ENCODE measurements at places on chromosomes 1 and 21. TPM values are rescaled to one million over a fixed set of nuclear protein-coding genes. Genes with fewer than 3 reads are reported as not detected.

The KRTAP12-2 gene
- not detected for total RNA-seq

GRCh38 chr1:42369471-42369870, 11.1 kb upstream of the RIMKLA start:
- H3K27me3 ChIP-seq = no peaks in the 10 kb centered on the region
- no peak overlapping the region for H3K4me3 ChIP-seq
- H3K36me3 ChIP-seq = no peaks in the 10 kb centered on the region
- no peaks in the 10 kb centered on the region for H3K4me1 ChIP-seq
- H3K27ac ChIP-seq = no peak overlapping the region

GRCh38 chr1:211339631-211340041, 13.0 kb downstream of the TRAF5 start:
- no peak for DNase-seq
- no peaks in the 10 kb centered on the region for H3K27me3 ChIP-seq
- no peaks in the 10 kb centered on the region for H3K4me1 ChIP-seq
- no peak overlapping the region for H3K4me3 ChIP-seq

- H3K4me3 ChIP-seq = no peak overlapping the region
- no peaks in the 10 kb centered on the region for H3K27me3 ChIP-seq
- H3K27ac ChIP-seq = no peak overlapping the region
- H3K36me3 ChIP-seq = no peaks in the 10 kb centered on the region
- DNase-seq = no peak
Measured at GRCh38 chr1:168271636-168272035, 9.0 kb upstream of the TBX19 start.

- H3K27me3 ChIP-seq = no peaks in the 10 kb centered on the region
- H3K27ac ChIP-seq = no peak overlapping the region
- no peaks in the 10 kb centered on the region for H3K36me3 ChIP-seq
- H3K4me1 ChIP-seq = no peaks in the 10 kb centered on the region
Measured at GRCh38 chr1:2486558-2486957, 10.5 kb downstream of the PLCH2 start.

DNA sequence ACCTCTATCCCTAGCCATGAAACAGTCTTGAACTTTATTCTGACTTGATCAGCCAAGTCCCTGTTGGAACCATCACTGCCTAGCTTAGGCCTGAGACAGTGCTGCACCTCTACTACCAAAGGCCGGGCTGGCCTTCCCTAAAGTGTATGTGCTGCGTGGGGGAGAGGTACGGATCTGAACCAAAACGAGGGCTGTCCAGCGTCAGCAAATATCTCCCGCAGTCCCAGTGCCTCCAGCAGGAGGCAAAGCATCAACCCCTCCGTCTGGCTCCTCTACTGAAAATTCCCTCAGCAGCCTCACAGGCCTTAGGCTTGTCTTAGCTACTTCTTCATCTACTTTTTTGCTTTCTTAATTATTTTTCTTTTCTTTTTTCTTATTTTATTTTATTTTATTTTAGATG, 33.3 kb upstream of the KIF26B start:
- no peak for DNase-seq
- H3K4me1 ChIP-seq = no peaks in the 10 kb centered on the region

- peak overlapping the region; percentile 61 for H3K27ac ChIP-seq
- H3K27me3 ChIP-seq = no peaks in the 10 kb centered on the region
- no peak overlapping the region for H3K4me3 ChIP-seq
- DNase-seq = no peak
- H3K36me3 ChIP-seq = no peaks in the 10 kb centered on the region
- H3K4me1 ChIP-seq = no peaks in the 10 kb centered on the region
Measured at GRCh38 chr1:66371233-66372005, 162.5 kb upstream of the SGIP1 start.

- H3K27ac ChIP-seq = no peak overlapping the region
- H3K4me3 ChIP-seq = no peak overlapping the region
- H3K36me3 ChIP-seq = no peaks in the 10 kb centered on the region
Measured at GRCh38 chr1:31637915-31638673, 6.6 kb downstream of the PEF1 start.

- H3K4me1 ChIP-seq = peaks cover 9% of the 10 kb centered on the region
- H3K36me3 ChIP-seq = no peaks in the 10 kb centered on the region
- H3K4me3 ChIP-seq = no peak overlapping the region
- no peak for DNase-seq
- H3K27ac ChIP-seq = peak overlapping the region; percentile 87
Measured at GRCh38 chr1:171655746-171656116, 3.2 kb upstream of the MYOC start.

The GPR89A gene
- 19.0 TPM for total RNA-seq

- H3K4me1 ChIP-seq = no peaks in the 10 kb centered on the region
- H3K36me3 ChIP-seq = no peaks in the 10 kb centered on the region
- no peak overlapping the region for H3K27ac ChIP-seq
- H3K27me3 ChIP-seq = no peaks in the 10 kb centered on the region
Measured at GRCh38 chr1:202068596-202068995, 54.1 kb upstream of the GPR37L1 start.

The CELA3B gene
- total RNA-seq = not detected

GRCh38 chr1:152926091-152926490, 17.7 kb downstream of the IVL start:
- no peaks in the 10 kb centered on the region for H3K27me3 ChIP-seq
- H3K27ac ChIP-seq = no peak overlapping the region
- H3K4me1 ChIP-seq = no peaks in the 10 kb centered on the region
- no peaks in the 10 kb centered on the region for H3K36me3 ChIP-seq
- no peak for DNase-seq

GRCh38 chr1:56194701-56195300, 384.6 kb downstream of the PLPP3 start:
- H3K27ac ChIP-seq = no peak overlapping the region
- H3K36me3 ChIP-seq = no peaks in the 10 kb centered on the region
- H3K4me1 ChIP-seq = no peaks in the 10 kb centered on the region
- H3K4me3 ChIP-seq = no peak overlapping the region
- H3K27me3 ChIP-seq = no peaks in the 10 kb centered on the region

The TEX38 gene
- not detected for total RNA-seq

The LCE1B gene
- not detected for total RNA-seq

- H3K27ac ChIP-seq = no peak overlapping the region
- no peaks in the 10 kb centered on the region for H3K4me1 ChIP-seq
- no peaks in the 10 kb centered on the region for H3K36me3 ChIP-seq
- no peak for DNase-seq
Measured at GRCh38 chr21:39258207-39258606, 55.2 kb downstream of the BRWD1 start.

The TMEM201 gene
- 0.29 TPM for total RNA-seq

The GPR153 gene
- total RNA-seq = 5.6 TPM

The NBPF20 gene
- total RNA-seq = under 0.01 TPM

The CACHD1 gene
- 28.2 TPM for total RNA-seq

DNA sequence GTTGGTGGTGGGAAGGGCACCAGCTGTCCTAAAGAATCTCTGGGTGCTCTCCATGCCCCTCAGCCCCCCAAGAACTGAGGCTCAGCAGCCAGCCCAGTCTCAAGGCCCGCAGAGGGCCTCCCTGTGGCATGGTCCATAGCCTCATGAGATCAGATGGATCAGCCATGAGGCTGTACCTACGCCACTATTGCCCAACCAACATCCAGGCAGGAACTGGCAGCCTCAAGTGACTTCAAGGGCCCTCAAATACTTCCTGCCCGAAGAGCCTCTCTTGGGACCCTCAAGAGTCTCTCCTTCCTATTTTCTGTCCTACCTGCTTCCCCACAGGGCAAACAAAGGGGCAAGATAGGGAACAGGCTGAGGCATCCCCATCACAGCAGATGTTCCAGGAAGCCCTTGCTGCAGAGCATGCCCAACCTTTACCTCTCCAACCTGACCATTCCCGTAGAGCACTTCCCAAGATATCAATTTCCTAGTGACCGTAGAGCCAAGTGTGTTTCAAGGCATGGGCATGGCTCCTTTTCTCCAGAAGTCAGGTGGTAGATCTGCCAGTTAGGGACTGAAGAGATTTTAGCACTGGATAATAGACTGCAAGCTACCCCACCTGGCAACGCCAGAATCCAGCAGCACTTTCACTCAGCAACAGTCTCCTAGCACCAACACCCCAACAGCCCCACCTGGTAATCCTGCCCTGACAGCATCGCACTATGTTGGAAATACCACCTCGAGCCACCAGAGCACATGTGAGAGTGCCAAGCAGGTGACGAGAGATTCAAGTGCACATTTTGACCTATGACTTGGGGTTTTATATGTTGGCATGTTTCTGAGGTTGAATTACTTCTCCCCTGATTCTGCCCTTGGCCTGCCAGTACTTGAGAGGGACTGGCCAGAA, 13.7 kb upstream of the MFSD2A start:
- H3K27ac ChIP-seq = no peak overlapping the region
- no peaks in the 10 kb centered on the region for H3K36me3 ChIP-seq
- H3K27me3 ChIP-seq = no peaks in the 10 kb centered on the region
- H3K4me3 ChIP-seq = no peak overlapping the region
- DNase-seq = no peak

The RRAGC gene
- 17.6 TPM for total RNA-seq

The DRAXIN gene
- not detected for total RNA-seq

DNA sequence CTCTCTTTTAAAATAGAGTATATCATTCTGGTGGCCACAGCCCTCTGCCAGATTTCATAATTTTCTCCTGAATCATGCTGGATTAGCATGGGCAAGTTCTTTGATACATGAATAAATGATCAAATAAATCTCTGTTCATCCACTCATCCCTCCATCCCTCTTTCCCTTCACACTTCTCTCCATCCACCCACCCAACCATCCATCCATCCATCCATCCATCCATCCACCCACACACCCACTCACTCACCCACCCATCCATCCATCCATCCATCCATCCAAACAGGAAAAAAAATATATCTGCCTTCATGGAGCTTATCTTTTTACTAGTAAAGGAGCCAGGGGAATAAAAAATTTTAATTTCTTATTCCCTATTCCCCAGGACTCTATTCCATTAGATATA, 49.3 kb downstream of the URB2 start:
- no peak overlapping the region for H3K27ac ChIP-seq
- no peak overlapping the region for H3K4me3 ChIP-seq
- no peaks in the 10 kb centered on the region for H3K4me1 ChIP-seq
- H3K36me3 ChIP-seq = no peaks in the 10 kb centered on the region

DNA sequence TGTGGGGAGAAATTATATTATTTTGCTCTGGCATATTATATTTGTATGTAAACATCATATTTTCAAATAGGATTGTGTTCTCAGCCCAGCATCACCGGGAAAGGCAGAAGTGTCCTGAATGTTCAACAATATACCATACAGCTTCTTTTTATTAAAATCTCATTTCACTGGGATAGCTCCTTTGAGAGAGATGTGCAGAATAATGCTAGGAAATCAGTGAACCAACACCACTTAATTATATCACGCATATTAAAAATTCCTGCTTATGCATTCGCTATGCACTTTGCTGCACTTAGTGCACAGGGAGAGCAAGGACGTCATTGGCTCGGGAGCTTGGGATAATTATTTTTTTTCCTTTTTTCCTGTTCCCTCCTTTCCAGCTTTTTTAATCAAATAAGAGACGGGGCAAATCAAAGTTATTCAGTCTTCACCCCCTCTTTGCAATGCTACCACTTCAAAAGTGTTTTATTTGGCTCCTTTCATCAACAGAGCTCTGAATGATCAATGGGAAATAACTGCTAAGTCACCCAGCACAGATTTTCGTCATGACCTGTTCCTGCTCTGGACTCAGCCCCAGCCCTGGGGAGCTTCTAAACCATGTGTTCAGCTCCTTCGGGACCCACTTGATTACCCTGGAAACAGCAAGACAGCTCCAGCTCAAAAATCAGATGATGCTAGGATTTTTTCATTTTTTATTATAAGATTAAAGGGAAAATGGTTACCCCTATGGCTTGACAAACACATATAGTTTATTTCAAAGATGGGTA, 165.5 kb upstream of the DUSP10 start:
- H3K27me3 ChIP-seq = no peaks in the 10 kb centered on the region
- H3K4me1 ChIP-seq = no peaks in the 10 kb centered on the region
- H3K4me3 ChIP-seq = no peak overlapping the region
- no peak overlapping the region for H3K27ac ChIP-seq
- no peaks in the 10 kb centered on the region for H3K36me3 ChIP-seq
- DNase-seq = no peak

GRCh38 chr1:219152751-219153150, 20.9 kb upstream of the LYPLAL1 start:
- no peaks in the 10 kb centered on the region for H3K36me3 ChIP-seq
- no peak for DNase-seq
- H3K27ac ChIP-seq = no peak overlapping the region
- no peaks in the 10 kb centered on the region for H3K4me1 ChIP-seq
- H3K4me3 ChIP-seq = no peak overlapping the region

The C1QC gene
- total RNA-seq = 8.2 TPM

The DMRTB1 gene
- not detected for total RNA-seq

The SPRR1A gene
- not detected for total RNA-seq

DNA sequence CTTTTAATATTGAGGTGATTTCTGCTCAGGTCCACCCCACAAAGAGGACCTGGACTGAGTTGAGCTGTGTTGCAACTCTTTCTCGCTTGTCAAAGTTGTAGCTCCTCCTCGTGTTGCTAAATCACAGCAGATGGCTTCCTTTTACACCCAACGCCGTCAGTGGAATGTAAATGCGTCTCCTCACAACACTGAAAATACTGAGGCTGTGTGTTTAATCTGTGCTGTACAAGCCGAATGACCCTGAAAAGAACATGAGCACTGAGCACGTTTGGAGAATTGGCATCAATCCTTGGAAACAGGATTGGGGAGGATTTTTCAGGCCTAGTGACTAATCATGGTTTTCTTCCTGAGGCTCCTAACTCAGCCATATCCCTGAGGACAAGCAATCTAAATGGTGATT, 196.0 kb downstream of the CRB1 start:
- H3K4me1 ChIP-seq = no peaks in the 10 kb centered on the region
- peak overlapping the region; percentile 30 for H3K27ac ChIP-seq
- no peaks in the 10 kb centered on the region for H3K36me3 ChIP-seq
- no peaks in the 10 kb centered on the region for H3K27me3 ChIP-seq
- H3K4me3 ChIP-seq = no peak overlapping the region

- H3K36me3 ChIP-seq = no peaks in the 10 kb centered on the region
- no peak for DNase-seq
- H3K27ac ChIP-seq = peak within 1 kb of the TSS; percentile 84
- peaks cover 12% of the 10 kb centered on the region for H3K4me1 ChIP-seq
- peak within 1 kb of the TSS; percentile 58 for H3K4me3 ChIP-seq
Measured at GRCh38 chr1:12166834-12167492, at the start of gene TNFRSF1B. TSS of gene TNFRSF1B (plus strand) at chr1:12166991. CDS start at chr1:12167092, 101 bp downstream.

The SNX7 gene
- total RNA-seq = 6.7 TPM

Measured in uterus (tissue), 4 donors.